ENCODE measurements at places on chromosomes 2 and 18.
A peak's percentile ranks its signal among the peaks of the same experiment; 100 is the strongest.

- DNase-seq = no peak
Measured at GRCh38 chr2:239208465-239209180, 192.2 kb downstream of the HDAC4 start.

DNA sequence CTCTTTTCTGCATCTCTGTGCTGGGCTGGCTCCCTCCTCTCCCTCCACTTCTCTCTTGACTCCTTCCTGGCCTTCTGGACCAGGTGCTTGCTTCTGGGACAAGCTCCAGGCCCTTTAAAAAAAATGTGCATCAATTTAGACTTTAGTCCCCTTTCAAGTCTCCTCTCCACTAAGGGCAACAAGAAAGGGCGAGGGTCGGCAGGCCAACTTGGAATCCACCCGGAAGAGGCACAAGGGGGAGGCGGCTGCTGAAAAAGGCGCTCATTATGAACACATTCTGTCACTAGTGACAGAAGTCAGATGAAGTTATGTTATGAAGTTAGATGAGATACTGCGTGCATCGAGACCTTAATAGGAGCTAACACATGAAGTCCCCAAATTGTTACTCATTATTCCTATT is 13.6 kb upstream of the RHOB start:
- no peak for DNase-seq

DNA sequence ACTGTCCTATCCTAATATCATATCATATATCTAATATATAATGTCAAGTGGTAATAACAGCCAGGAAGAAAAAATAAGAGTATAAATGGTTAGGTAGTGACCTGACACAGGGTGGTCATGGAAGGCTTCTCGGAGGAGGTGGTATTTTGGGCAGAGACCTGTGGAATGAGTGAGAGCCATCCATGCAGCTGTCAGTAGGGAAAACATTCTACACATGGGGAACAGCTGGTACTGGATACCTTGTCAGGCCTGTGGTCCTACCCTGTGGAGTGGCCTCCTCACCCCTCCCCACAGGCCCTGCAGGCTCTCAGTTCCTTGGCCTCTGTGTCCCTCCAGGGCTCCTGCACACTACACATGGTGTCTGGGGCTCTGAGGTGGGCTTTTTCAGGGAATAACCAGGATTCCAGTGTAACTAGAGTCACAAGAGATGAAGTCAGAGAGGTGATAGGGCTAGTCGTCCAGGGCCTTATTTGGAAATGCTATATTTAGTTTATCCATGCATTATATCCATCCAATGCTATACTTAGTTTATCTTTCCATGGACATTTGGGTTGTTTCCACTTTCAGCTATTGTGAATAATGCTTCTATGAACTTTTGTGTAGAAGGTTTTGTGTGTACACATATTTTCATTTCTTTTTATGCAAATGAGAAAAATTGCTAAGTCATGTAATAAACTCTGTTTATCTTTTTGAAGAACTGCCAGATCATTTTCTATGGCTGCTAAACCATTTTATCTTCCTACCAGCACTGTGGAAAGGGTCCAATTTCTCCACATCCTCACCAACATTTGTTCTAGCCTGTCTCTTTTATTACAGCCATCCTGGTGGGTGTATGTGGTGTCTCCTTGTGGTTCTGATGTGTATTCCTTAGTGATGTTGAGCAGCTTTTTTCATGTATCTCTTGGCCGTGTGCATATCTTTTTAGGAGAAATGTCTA is 75.6 kb downstream of the TPGS2 start:
- no peak for DNase-seq

DNA sequence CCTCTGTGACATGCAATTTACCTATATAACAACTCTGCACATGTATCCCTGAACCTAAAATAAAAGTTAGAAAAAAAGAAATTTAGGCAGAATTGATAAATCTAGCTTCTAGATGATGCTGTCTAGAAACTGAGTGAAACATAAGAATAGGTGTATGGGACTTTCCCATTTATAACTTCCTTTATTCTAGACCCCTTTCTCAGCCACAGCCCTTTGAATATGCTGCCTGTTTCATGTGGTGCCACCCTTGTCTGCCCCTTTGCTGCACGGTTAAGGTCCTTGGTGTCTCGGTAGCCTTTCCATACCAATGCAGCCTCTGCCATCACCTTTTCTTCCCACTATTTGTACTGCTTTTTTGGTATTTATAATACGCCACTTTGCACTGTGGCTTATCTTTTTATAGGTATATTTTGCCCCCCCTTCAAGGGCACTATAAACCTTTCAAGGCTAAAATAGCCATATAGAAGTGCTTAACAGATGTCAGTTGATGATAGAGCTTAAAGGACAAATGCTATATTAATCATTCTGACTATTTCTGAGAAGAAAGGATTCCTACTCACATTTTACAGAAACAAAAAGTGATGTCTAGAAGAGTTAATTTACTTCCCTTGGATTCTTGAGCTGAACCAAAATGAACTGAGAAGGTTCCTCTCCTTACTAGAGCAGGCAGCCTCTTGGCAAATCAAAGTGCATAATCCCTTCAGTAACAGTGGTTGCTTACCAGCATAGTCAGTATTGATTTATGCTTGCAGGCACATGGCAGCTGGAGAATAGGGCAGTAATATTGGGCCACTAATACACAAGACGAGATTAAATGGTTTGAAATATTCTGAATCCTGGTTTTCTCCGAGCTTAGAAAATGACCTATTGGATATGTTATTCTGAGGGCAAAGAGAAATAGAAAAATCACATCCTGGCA is 88.1 kb upstream of the CYP26B1 start:
- DNase-seq = no peak

GRCh38 chr2:172398440-172398839 is 28.9 kb upstream of the ITGA6 start:
- DNase-seq = no peak

- DNase-seq = no peak
Measured at GRCh38 chr2:172452845-172453244, 25.5 kb downstream of the ITGA6 start.

DNA sequence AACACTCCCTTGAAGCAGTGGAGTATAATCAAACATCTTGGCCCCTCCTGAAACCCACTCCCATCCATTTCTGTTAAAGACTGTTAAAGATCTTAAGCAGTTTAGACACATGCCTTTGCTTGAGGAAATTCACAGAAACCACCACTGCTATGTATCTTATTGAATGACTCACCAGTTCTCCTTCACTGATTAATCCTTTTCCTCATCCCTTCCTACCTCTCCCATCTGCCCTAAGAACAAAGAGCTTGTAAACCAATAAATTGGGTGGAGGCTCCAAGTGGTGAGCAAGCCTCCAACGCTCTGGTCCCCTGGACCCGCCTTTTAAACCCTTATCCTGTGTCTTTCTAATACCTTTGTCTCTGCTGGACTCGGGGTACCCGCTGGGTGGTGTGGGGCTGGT is 746.1 kb downstream of the LRP1B start:
- DNase-seq = no peak

GRCh38 chr2:213022987-213023386 is 128.4 kb downstream of the IKZF2 start:
- no peak for DNase-seq

DNA sequence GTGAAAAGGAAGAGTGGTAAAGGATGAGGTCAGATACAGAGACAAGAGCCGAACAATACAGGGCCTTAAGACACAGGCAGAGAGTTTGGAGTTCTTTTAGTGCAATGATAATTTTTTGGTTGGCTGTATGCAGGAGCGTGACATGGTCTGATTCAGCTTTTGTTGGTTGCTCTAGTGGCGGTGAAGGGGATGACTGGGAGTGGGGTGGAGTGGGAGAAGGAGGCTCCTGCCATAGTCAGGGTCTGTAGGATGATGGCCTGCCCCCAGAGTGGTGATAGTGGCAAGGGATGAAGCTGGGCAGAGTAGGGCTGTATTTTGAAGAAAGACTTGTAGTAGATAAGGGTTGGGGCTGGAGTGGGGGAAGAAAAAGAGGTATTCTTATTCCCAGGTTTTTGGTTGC is 306.6 kb upstream of the VWC2L start:
- DNase-seq = no peak

DNA sequence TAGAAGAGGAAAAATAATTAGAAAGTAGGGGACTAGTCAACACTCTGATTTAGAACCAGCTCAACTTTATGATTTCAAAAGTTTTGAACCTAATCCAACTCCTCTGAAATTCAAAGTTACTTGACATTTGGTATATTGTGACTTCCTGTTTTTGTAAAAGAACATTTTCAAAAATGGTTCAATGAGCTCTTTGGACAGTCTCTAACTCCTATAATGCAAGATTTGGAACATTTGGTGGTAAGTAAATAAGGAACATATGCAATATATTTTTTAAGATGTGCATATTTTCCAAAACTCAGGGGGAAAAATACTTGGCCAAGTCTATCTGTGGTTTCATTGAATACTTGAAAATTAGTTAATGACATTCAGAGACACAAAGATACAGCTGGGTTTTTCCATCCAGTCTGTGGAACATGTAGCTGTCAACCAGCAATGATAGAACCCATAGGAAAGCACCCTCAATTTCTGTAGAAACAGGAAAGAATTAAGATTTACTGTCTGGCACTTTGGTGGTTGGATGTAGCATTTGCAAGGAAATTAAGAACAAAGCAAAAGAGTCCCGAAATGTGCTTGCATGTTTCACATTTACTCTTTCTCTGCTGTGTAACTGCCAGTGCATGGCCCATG is 17.0 kb upstream of the ANKRD44 start:
- peak; percentile 9 for DNase-seq

- no peak for DNase-seq
Measured at GRCh38 chr2:212692466-212692865, 153.9 kb upstream of the ERBB4 start.

GRCh38 chr2:203352604-203353255 is 24.5 kb downstream of the ABI2 start:
- no peak for DNase-seq

- DNase-seq = no peak
Measured at GRCh38 chr2:151630372-151630771, 103.9 kb downstream of the NEB start.

DNA sequence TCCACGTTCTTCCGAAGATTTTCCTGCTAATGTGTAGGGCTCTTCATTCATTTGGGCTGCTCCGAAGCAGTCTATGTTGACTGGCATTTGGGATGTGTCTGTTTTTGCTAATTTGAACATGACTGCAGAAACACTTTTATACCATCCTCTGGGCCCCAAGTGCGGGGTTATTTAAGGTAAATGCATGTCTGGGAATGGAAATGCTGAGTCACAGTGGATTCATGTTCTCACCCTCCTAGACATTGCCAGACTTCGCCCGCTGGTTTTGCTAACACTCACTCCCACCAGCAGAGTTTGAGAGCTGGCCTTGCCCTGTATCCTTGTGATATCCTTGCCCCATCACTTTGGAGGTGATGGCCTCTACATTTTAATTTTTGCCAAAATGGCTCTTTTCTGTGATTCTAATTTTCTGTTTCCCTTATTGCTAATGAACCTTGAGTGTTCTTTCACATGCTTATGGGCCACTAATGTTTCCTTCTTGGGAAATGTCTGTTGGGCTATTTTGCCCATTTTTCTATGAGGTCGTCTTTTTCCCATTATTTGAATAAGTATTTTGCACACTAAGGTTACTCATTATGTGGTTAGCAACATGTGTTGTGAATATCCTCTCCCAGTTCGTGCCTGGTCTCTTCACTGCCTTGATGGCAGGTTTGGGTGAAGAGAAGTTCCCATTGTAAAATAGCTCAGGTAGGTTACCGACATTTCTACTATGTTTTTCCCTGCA is 204.1 kb downstream of the GLI2 start:
- no peak for DNase-seq

DNA sequence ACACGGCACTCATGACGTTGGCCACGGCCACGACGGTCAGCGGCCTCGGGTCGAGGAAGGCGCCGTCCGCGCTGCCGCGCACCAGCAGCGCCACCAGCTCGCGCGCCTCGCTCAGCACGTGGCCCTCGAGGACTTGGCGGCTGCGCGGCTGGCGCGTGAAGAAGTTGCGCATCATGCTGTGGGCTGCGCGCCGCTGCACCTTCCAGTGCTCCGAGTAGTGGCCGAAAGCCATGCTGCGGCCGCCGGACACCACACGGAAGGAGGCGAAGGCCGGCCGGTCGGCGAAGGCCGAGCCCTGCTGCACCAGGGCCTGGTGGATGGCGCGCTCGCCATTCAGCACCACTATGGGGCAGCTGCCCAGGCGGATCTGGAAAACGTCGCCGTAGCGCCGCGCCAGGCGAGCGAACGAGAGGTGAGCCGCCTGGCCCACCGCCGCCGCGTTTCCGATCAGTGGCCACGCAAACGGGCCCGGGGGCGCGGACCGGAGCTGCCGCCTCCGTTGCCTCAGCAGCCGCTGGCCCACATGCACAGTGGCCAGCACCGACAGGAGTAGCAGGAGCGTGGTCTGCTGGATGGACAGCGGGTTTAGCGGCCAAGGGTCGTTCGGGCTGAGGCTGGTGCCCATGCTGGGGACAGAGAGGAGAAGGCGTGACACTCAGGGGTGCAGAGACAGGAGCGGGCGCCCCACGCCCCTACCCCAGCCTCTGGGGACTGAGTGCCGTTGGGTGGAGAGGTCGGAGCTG is 1.0 kb downstream of the CYP1B1 start:
- no peak for DNase-seq

DNA sequence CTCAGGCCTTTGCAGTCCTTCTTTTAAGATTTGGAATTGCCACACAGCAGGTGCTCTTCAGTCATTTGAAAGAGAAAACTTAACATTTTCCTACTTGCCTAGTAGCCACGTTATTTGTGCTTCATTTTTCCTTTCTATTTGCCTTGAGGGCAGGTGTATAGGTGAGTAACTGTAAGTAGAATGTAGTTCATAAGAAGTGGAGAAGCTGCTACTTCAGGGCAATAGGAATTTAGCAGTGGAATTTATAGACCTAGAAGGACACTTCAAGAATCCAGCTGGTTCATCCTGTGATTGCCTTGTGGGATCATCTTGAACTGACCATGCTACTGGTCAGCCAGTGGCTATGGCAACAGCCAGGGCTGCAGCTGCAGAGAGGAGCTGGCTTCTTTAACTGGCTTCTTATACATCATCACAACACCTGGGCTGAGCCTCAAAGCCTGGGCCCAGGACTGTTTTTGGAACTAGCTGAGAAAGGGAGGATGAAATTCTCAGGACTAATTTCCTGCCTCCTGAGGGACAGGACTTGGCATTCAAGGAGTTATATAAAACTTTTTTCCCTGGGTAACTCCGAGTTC is 5.1 kb upstream of the LANCL1 start:
- DNase-seq = no peak

- peak; percentile 62 for DNase-seq
Measured at GRCh38 chr18:80247393-80247841, at the start of gene PARD6G. PARD6G (minus strand) TSS chr18:80247514; CDS start chr18:80247348, 166 bp downstream.

GRCh38 chr2:241378816-241379215 is 22.7 kb downstream of the FARP2 start:
- DNase-seq = no peak

GRCh38 chr2:181685150-181685688 is 4.9 kb upstream of the NEUROD1 start:
- no peak for DNase-seq

DNA sequence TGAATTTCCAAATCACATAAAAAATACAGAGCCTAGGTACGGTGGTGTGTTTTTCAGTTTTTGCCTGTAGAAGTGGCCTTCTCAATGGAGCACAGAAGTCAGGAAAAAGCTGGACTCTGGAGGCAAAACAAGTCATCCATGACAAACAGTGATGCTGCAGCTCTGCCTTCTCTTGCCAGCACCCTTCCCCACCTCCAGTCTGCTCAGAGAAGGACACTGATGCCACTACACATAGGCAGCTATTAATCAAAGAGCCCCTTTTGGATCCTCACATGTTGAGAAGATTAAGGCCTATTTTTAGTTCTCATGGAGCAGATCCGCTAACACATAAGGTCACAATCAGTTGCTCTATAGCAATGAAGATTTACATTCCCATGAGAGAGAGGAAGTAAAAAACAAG is 181.6 kb upstream of the GALNT5 start:
- no peak for DNase-seq

Data from activated CD4-positive, alpha-beta T cell treated with anti-CD3 and anti-CD28 coated beads for 4 hours (primary cell).